Body of pancreas (tissue), 4 donors: ENCODE measurements at places on chromosomes 3 and 15. TPM values are rescaled to one million over a fixed set of nuclear protein-coding genes. Genes with fewer than 3 reads are reported as not detected.

- no peaks in the 10 kb centered on the region for H3K36me3 ChIP-seq
- H3K27ac ChIP-seq: no peak overlapping the region
- H3K4me3 ChIP-seq: no peak overlapping the region
- no peaks in the 10 kb centered on the region for H3K4me1 ChIP-seq
- H3K27me3 ChIP-seq: no peaks in the 10 kb centered on the region
- DNase-seq: no peak
Measured at GRCh38 chr3:104521606-104522336, 844.9 kb upstream of the ALCAM start.

GRCh38 chr15:23828786-23829185 lies 141.7 kb upstream of the NDN start:
- no peaks in the 10 kb centered on the region for H3K36me3 ChIP-seq
- no peaks in the 10 kb centered on the region for H3K27me3 ChIP-seq
- no peak overlapping the region for H3K4me3 ChIP-seq
- H3K27ac ChIP-seq: no peak overlapping the region
- DNase-seq: no peak
- no peaks in the 10 kb centered on the region for H3K4me1 ChIP-seq

DNA sequence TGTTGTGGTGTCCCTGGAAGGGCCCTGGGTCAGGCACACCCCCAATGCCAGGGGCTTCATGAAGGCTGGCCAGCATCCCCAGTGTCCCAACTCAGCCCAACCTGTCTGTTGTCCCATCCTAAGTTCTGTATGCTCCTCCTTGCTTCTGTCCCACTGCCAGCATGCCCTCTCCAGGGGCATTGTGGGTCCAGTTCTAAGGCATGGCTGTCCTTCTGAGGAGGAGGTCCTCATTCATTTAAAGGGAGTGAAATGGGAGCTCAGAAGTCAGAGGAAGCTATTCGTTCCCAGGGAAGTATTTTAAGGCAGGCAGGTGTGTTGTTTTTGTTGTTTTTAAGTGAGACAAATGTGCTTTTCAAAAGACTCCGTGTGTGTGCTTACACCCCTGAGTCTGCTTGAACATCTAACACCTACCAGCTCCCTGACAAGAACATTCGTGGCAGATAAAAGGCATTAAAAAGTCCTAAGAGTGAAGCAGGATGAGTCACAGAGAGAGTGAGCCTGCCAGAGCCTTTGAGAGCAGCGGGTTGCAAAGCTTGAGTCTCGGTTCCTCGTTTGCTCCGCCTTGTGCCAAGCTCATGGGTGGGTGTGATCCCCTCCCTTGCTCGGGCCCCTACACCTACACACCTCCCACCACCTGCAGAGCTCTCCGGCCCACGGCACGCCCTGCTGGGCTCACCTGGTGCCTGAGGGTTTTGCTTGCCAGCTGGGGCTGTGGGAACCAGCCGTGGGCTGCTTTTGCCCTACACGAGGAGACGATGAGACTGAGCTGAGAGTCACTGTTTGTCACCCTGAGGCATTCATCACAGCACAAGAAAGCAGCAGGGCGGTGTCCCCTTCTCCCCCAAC lies 183.4 kb upstream of the TOPAZ1 start:
- no peak overlapping the region for H3K4me3 ChIP-seq
- no peaks in the 10 kb centered on the region for H3K4me1 ChIP-seq
- no peaks in the 10 kb centered on the region for H3K36me3 ChIP-seq
- DNase-seq: no peak
- H3K27me3 ChIP-seq: no peaks in the 10 kb centered on the region
- no peak overlapping the region for H3K27ac ChIP-seq

- no peaks in the 10 kb centered on the region for H3K4me1 ChIP-seq
- H3K27ac ChIP-seq: no peak overlapping the region
- H3K36me3 ChIP-seq: no peaks in the 10 kb centered on the region
- no peak overlapping the region for H3K4me3 ChIP-seq
- no peak for DNase-seq
Measured at GRCh38 chr3:188407158-188407880, 253.4 kb downstream of the LPP start.

DNA sequence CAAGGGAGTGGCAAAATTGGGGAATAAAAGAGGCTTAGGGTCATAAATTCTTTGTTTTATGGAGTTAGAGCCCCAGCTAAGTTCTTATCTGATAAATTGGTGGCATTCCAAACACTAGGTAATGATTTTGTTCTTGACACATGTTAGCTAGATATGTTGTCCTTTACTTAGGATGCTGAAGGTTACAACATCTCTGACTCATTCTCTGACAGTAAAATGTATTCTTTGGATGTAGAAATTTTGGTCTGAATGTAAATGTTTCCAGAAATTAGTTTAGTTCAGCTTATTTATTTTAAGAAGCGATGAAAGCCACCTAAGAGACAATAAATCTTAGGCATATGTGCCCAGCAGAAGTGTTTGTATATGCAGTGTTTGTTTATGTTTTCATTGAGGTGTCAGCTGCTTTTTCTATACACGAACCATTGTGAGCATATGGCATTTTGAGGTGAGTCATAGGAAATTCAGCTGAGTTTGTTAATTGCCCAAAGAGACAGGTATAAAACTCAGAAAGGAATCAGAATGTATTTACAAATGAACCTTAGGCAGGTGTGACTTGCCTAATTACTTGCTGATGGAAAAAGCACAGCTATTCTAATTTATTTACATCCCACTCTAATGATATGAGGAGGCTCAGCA lies 247.7 kb downstream of the AGBL1 start:
- no peak for DNase-seq
- H3K4me1 ChIP-seq: no peaks in the 10 kb centered on the region
- no peaks in the 10 kb centered on the region for H3K27me3 ChIP-seq
- H3K4me3 ChIP-seq: no peak overlapping the region
- no peaks in the 10 kb centered on the region for H3K36me3 ChIP-seq
- no peak overlapping the region for H3K27ac ChIP-seq

GRCh38 chr3:189304465-189305351 lies 132.9 kb downstream of the TPRG1 start:
- H3K4me1 ChIP-seq: peaks cover 15% of the 10 kb centered on the region
- H3K27me3 ChIP-seq: no peaks in the 10 kb centered on the region
- peak; percentile 76 for DNase-seq
- no peak overlapping the region for H3K4me3 ChIP-seq

DNA sequence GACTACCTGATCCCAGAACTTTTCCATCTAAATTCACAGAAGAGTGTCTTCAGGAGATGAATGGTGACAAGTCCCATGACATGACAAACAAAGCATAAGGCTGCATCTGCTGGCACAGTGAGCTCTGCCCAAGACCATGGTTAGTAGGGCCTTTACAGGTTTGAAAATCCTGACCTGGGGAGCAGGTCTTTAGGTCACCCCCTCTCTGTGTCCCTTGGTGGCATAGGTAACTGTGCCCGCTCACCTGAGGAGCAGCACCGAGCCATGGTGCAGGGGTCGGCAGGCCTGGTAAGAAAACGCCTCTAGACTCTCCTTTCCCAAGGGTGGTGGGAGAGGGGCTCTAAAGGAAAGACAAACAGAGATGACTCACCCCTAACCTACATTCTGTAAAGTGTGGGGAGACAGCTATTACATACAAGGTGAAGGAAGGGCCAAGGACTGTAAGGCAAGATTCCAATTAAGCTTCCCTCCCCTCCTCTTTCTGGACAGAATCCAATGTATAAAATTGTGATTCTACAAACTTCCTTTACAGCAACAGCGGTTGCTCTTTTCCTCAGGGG lies 74.0 kb downstream of the SATB1 start:
- no peak for DNase-seq
- H3K27ac ChIP-seq: no peak overlapping the region
- H3K27me3 ChIP-seq: no peaks in the 10 kb centered on the region
- H3K4me3 ChIP-seq: no peak overlapping the region
- no peaks in the 10 kb centered on the region for H3K36me3 ChIP-seq

GRCh38 chr3:46380471-46381221 lies 9.9 kb downstream of the CCR5 start:
- H3K4me1 ChIP-seq: no peaks in the 10 kb centered on the region
- no peak overlapping the region for H3K27ac ChIP-seq
- no peak for DNase-seq
- H3K27me3 ChIP-seq: no peaks in the 10 kb centered on the region

DNA sequence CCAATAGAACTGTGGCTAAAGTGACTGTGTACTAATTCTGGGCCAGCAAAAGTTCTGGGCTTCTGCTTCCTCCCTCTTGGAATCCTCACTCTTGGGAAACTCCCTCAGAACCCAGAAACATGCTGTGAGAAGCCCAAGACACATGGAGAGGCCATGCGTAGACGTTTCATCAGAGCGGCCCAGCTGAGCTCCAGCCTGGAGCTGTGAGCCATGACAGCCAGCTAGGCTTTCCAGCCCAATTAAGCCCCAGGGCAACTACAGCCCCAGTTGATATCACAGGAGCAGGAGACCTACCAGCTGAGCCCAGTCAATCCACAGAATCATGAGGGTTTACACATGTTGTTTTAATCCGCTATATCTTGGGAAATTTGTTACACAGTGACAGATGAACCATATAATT lies 43.6 kb upstream of the CNOT10 start:
- DNase-seq: no peak
- no peak overlapping the region for H3K4me3 ChIP-seq
- H3K36me3 ChIP-seq: no peaks in the 10 kb centered on the region
- no peak overlapping the region for H3K27ac ChIP-seq

DNA sequence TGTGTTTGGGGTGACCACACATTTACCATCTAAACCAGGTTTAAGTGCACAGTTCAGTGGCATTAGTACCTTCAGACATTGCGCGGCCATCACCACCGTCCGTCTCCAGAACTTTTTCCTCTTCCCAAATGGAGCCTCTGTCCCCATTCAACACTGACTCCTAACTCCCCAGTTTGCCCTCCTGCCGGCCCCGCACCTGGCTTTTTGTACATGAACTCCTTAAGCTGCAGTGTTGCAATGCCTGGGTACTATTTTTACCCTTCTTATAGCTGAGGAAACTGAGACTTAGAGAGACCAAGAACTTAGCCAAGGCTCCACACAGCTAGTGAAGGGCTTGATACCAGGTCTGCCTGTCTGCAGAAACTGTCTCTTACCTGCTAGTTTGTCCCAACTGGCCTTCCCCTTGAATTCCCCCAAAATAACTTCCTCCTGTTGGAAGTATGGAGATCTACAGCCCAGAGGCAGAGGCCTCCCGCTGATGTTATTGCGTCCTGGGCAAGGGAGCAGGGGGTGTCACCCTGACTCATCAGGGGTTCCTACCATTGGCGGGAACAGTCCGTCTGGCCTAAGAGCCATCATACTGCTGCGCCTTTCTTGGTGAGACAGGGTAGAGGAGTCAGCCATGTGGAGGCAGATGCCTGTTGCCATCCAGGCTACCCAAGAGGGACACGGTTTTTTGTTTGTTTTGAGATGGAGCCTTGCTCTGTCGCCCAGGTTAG lies 65.6 kb downstream of the GRIP2 start:
- H3K27me3 ChIP-seq: no peaks in the 10 kb centered on the region
- no peak overlapping the region for H3K27ac ChIP-seq
- no peak for DNase-seq
- peaks cover 3% of the 10 kb centered on the region for H3K4me1 ChIP-seq

Gene GCSAM
- not detected for total RNA-seq

Gene EOGT
- total RNA-seq: 9.9 TPM

Gene MPI
- total RNA-seq: 80.4 TPM
